Natural killer cell treated with Interleukin-12 subunit alpha and Interleukin-12 subunit beta and Interleukin-15 and Interleukin-18, amount 100 ng/mL, for 72 hours (primary cell): ENCODE measurements at places on chromosomes 7 and 10. TPM values are rescaled to one million over a fixed set of nuclear protein-coding genes. Genes with fewer than 3 reads are reported as not detected.

GRCh38 chr7:115600207-115600606 lies 430.4 kb downstream of the TFEC start:
- DNase-seq, result no peak
- no peaks in the 10 kb centered on the region for H3K4me1 ChIP-seq
- peaks cover 14% of the 10 kb centered on the region for H3K36me3 ChIP-seq
- no peaks in the 10 kb centered on the region for H3K27me3 ChIP-seq
- no peak overlapping the region for H3K27ac ChIP-seq

DNA sequence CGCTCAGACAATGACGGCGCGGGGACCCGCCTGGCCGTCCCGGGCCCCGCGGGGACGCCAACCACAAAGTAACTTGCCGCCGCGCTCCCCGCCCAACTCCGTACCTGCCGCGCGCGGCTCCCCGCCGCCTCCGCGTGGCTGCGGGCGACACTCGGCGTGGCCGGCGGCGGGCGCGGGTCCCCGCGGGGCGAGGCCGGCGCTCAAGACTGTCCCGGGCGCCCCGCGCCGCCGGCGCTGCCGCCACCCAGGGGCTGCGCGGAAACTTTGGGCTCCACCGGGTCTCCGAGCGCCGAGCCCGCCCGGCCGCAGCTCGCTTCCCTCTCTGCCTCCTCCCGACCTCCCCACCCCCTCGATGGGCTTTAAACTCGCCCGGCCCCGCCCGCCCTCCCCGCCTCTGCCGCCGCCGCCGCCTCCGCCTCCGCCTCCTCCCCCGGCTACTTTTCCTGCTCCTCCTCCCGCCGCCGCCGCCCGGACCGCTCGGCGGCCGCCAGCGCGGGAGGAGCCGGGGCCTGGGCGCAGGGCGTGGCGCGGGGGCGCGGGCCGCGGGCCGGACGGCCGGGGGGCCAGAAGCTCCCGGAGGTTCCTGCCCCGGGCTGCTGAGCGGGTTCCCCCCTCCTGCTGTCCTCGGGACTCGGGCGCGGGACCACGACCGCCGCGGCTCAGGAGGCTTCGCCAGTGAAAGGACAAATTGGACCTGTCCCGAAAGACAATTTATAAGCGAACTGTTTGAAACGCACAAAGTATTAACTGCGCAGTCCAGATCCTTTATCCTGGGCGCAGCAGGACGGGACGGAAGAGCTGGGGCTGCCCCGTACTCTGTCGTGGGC lies 10.6 kb upstream of the GRB10 start:
- no peak for DNase-seq
- no peaks in the 10 kb centered on the region for H3K36me3 ChIP-seq
- H3K27ac ChIP-seq, result no peak overlapping the region
- peaks cover 64% of the 10 kb centered on the region for H3K27me3 ChIP-seq
- peak overlapping the region; percentile 66 for H3K4me3 ChIP-seq
- H3K4me1 ChIP-seq, result peaks cover 8% of the 10 kb centered on the region

GRCh38 chr7:158849442-158849767 lies 7.0 kb upstream of the DYNC2I1 start:
- H3K36me3 ChIP-seq, result no peaks in the 10 kb centered on the region
- no peak overlapping the region for H3K4me3 ChIP-seq
- DNase-seq, result no peak
- H3K4me1 ChIP-seq, result peaks cover 6% of the 10 kb centered on the region

CREB5 gene
- not detected for total RNA-seq

DNA sequence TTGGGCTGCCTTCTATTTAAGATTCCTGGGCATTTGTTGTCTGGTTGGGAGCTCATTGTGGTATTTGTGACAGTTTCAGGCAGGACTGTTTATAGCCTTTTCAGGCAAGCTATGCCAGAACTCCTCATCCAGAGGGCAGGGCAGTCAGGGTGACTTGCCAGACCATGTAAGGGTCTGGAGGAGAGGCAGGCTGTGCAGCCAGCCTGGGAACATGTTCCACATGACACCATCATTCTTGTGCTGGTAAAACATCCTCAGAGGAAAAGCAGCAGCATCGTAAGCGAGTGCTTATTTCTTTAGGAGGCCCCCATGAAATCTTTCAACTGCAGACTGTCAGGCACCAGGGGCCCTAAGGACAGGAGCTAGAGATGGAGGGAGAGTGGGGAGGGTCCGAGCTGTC lies 44.0 kb upstream of the SORBS1 start:
- no peak overlapping the region for H3K4me3 ChIP-seq
- DNase-seq, result no peak
- H3K27ac ChIP-seq, result no peak overlapping the region

SNX10 gene
- 81.7 TPM for total RNA-seq

DNA sequence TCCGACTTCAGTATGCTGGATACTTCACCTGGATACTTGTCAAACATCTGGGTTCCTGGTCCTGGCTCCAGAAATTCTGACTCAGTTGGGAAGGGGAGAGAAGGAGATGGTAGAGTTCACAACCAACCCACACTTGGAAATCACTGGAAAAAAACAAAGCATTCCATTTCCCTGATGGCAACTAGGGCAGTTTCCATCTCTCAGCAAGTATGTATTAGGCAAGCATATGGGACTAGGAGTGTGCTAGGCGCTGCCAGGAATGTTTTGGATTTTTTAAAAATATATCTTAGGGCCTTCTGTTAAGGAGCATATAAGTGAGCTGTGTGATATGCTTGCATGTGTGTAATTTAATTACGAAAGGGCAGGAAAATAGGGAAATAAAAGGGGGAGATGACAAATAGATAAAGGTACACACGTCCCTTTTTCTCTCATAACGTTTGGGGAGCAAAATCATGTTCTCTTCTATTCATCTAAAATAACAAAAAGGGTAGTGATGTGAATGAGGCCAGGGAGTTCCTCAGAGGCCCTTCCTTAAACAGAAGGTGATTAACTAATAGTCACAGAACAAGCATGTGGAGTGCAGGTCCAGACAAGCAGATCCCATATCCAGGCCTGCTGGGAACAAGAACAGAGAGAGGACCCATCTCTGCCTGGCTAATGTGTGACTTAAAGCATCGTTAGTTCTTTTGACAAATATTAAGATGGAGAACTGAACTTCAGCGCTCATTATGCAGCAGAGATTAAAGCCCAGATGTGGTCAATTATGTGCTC lies 64.5 kb upstream of the NFE2L3 start:
- H3K36me3 ChIP-seq, result no peaks in the 10 kb centered on the region
- no peak for DNase-seq
- no peak overlapping the region for H3K4me3 ChIP-seq
- H3K27ac ChIP-seq, result no peak overlapping the region
- peaks cover 6% of the 10 kb centered on the region for H3K27me3 ChIP-seq

DNA sequence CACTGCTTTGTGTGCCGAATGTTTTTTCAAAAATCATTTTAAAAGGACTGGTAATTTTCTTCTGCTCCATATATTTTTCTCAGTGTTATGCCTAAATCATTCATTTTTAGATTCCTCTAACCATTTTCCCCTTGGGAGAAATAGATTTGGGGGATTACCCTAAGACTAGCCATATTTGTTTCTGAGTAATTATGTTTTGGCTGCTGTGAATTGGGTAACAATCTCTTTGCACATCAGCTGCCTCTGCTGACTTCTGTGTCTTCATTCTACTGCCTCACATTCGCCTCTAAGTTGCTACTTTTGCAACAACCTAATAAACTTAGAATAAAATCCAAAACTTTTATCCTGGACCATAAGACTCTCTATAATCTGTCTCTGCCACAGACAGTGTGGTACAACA lies 18.5 kb upstream of the MRC1 start:
- no peak overlapping the region for H3K4me3 ChIP-seq
- H3K4me1 ChIP-seq, result no peaks in the 10 kb centered on the region
- no peaks in the 10 kb centered on the region for H3K27me3 ChIP-seq
- DNase-seq, result no peak
- H3K36me3 ChIP-seq, result no peaks in the 10 kb centered on the region

HTR5A gene
- not detected for total RNA-seq

ASZ1 gene
- not detected for total RNA-seq

GRCh38 chr10:83333566-83333965 lies 805.7 kb upstream of the GHITM start:
- H3K27me3 ChIP-seq, result no peaks in the 10 kb centered on the region
- H3K4me3 ChIP-seq, result no peak overlapping the region
- no peak for DNase-seq
- peaks cover 6% of the 10 kb centered on the region for H3K36me3 ChIP-seq

GRCh38 chr7:66558660-66559465 lies 69.8 kb upstream of the KCTD7 start:
- no peaks in the 10 kb centered on the region for H3K4me1 ChIP-seq
- H3K36me3 ChIP-seq, result peaks cover 8% of the 10 kb centered on the region
- no peak for DNase-seq
- H3K4me3 ChIP-seq, result no peak overlapping the region
- no peak overlapping the region for H3K27ac ChIP-seq

- no peaks in the 10 kb centered on the region for H3K36me3 ChIP-seq
- H3K27me3 ChIP-seq, result peaks cover 8% of the 10 kb centered on the region
- no peak overlapping the region for H3K4me3 ChIP-seq
- no peak overlapping the region for H3K27ac ChIP-seq
Observed at GRCh38 chr7:148967602-148968001, 60.7 kb downstream of the PDIA4 start.

CALML3 gene
- total RNA-seq, result not detected

CDH23 gene
- not detected for total RNA-seq

- H3K4me3 ChIP-seq, result no peak overlapping the region
- DNase-seq, result no peak
- no peaks in the 10 kb centered on the region for H3K27me3 ChIP-seq
- no peaks in the 10 kb centered on the region for H3K36me3 ChIP-seq
Observed at GRCh38 chr10:11475831-11476434, 135.5 kb downstream of the USP6NL start.

- H3K27me3 ChIP-seq, result peaks cover 11% of the 10 kb centered on the region
- no peaks in the 10 kb centered on the region for H3K4me1 ChIP-seq
- no peak for DNase-seq
- no peak overlapping the region for H3K27ac ChIP-seq
Observed at GRCh38 chr10:71187197-71187596, 25.2 kb upstream of the UNC5B start.

NXPH1 gene
- total RNA-seq, result not detected

DNA sequence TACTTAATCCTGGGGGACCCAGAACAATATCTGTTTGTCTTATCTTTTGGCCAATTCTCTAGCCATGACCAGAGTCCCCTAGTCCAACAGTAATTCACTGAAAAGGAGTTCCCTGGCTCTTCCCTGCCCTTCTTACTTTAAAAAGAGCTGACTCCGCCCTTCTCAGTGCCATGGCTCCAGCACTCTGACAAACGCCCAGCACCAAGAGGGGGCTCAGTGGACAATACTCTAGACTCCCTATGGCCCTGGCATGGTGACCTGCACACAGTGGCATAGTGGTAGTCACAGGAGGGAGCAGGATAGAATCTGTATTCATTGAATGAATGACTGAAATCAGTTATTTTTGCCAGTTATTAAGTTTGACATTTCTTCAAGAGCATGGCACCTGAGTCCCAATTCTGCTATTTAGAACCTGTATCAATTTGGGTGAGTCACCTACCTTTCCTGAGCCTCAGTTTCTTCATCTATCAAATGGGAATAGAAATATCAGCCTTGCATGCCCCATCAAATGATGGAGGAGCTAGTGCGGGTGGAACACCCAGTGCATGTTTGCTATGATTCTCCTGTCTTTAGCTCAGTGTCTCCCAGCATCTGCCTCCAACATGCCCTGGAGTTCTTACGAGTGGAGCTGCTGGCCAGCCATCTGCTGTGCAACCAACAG lies 69.4 kb downstream of the CLEC2L start:
- no peaks in the 10 kb centered on the region for H3K4me1 ChIP-seq
- no peak overlapping the region for H3K27ac ChIP-seq
- peaks cover 26% of the 10 kb centered on the region for H3K36me3 ChIP-seq
- H3K4me3 ChIP-seq, result no peak overlapping the region

DNA sequence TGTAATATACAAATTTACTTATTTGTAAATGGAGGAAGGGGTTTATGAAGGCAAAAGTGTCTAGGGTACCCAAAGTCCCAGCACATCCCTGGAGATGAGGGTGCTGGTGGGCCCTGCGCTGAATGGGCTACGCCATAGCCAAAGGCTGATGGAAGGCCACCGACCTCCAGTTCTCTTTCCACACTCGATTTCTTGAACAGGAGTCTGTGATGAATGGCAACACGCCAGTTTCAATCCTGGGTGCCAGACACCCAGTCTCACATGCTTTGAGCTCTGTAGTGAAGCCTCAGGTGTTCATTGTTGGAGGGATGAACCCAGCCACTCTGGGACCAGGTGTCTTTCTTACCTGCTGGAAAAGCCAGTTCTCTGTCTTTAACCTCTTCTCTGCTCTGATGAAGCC lies 752 bp downstream of the LRMDA start:
- DNase-seq, result no peak
- H3K4me3 ChIP-seq, result peak overlapping the region; percentile 68
- H3K4me1 ChIP-seq, result no peaks in the 10 kb centered on the region
- H3K27me3 ChIP-seq, result peaks cover 16% of the 10 kb centered on the region
- H3K36me3 ChIP-seq, result no peaks in the 10 kb centered on the region
- no peak overlapping the region for H3K27ac ChIP-seq

DNA sequence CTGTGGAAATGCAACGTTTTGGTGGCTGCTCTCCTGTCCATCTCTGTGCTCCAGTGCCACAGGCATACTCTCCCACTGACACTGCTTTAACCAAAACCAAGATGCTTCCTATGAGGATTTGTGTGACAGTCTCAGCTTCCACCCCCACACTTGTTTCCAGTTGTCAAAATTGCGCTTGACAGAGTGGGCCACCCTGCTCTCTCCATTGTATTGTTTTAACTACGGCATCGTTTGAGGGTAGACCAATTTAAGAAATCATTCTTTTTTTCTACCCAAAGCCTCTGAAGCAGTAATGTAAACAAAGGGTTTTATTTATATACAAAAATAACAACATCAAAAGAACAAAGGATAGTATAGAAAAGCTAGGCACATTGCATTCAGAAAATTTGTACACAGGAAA lies 178.0 kb downstream of the INHBA start:
- no peaks in the 10 kb centered on the region for H3K27me3 ChIP-seq
- no peak for DNase-seq
- H3K4me1 ChIP-seq, result no peaks in the 10 kb centered on the region
- H3K36me3 ChIP-seq, result peaks cover 8% of the 10 kb centered on the region
- H3K4me3 ChIP-seq, result no peak overlapping the region

- H3K27ac ChIP-seq, result no peak overlapping the region
- H3K4me1 ChIP-seq, result peaks cover 7% of the 10 kb centered on the region
- H3K4me3 ChIP-seq, result no peak overlapping the region
- peaks cover 5% of the 10 kb centered on the region for H3K27me3 ChIP-seq
Observed at GRCh38 chr10:627032-627992, 62.2 kb downstream of the DIP2C start.

TMEM196 gene
- not detected for total RNA-seq

GRCh38 chr10:101941871-101942270 lies 98.3 kb upstream of the KCNIP2 start:
- no peak for DNase-seq
- H3K27me3 ChIP-seq, result no peaks in the 10 kb centered on the region
- H3K36me3 ChIP-seq, result peaks cover 17% of the 10 kb centered on the region
- no peak overlapping the region for H3K4me3 ChIP-seq
- no peak overlapping the region for H3K27ac ChIP-seq

NKX2-3 gene
- total RNA-seq, result not detected
